ENCODE measurements at places on chromosomes 7 and 10.

- DNase-seq = no peak
Measured at GRCh38 chr7:134966691-134967090, 19.6 kb upstream of the AGBL3 start.

DNA sequence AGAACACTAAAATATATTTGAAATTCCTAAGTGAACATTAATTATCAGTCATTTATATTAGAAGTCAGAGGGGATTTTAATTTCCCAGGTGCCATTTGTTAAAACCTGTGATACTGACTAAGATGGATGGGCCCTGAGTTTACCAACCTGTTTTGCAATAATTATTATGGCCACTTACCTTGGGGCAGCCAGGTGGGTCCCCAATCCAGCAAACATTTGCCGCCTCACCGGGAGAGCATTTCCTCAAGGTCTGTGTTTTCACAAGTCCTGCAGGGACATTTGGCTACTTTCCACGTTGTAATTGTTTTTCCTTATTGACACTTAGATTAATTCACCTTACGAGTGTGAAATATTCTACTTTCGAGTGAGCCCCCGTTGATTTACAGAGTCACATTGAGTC is 251.2 kb upstream of the PPP2R2D start:
- no peak for DNase-seq

DNA sequence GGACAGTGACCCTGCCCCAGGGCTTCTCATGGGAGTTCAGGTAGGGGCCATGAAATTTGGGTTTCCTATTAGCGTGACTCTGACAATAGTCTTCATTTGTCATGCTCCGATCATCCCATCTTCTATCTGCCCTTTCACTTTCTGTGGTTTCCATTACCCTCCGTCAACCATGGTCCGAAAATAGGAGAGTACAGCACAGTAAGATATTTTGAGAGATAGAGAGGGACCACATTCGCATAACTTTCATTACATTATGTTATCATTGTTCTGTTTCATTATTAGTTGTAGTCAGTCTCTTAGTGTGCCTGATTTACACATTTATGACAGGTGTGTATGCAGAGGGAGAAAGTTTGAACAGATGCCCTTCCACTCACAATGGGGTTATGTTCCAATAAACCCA is 649.2 kb downstream of the SDK1 start:
- DNase-seq = no peak

DNA sequence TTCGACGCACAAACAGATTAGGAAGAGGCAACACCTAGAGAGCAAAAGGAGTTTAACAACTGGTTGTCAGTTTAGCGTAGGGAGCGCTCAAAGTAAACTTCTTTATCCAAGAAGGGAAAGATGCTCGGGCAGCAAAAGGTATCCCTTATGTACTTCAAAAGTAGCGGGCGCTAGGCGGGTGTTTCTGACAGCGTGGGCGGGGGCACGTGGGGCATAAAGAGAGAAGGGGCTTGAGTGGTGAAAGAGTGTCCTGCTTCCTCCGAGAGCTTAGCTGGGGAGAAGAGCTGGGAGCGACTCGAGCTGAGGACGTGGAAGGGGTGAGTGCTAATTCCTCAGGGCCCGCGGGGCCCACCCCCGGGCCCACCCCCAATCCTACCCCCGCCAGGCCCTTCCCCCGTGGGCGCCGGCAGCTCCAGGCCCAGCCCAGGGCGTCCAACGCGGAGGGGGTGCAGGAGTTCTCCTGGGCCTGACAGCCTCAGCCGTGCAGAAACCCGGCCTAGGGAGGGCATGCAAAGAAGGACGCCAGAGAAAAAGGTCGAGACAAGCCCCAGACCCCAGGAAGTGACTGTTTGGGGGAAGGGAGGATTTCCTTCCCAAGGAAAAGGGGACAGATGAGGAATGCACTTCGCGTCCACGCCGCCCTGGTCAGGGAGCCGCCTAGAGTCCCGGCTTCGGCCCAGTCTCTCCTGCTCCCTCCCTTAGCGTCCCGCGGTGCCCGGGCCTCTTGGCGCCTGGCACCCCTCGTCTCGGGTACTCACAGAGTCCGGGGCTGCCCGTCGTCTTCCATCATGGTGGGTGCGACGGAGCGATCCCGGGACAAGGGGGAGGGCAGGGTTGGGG is 868 bp downstream of the TIAL1 start:
- peak; percentile 55 for DNase-seq

- no peak for DNase-seq
Measured at GRCh38 chr10:130363051-130363450, 226.9 kb downstream of the GLRX3 start.

GRCh38 chr7:129535896-129536295 is 33.6 kb downstream of the SMKR1 start:
- no peak for DNase-seq

GRCh38 chr7:140983802-140984201 is 30.9 kb downstream of the MRPS33 start:
- peak; percentile 59 for DNase-seq

GRCh38 chr7:123755338-123755737 is 6.5 kb upstream of the WASL start:
- DNase-seq = no peak

- no peak for DNase-seq
Measured at GRCh38 chr7:143429770-143430698, 13.2 kb upstream of the TAS2R60 start.

- no peak for DNase-seq
Measured at GRCh38 chr10:17425584-17426262, 28.7 kb downstream of the ST8SIA6 start.

GRCh38 chr7:156638443-156639077 is 2.0 kb upstream of the RNF32 start:
- no peak for DNase-seq

GRCh38 chr7:75644589-75644988 is 94.2 kb downstream of the HIP1 start:
- DNase-seq = no peak

DNA sequence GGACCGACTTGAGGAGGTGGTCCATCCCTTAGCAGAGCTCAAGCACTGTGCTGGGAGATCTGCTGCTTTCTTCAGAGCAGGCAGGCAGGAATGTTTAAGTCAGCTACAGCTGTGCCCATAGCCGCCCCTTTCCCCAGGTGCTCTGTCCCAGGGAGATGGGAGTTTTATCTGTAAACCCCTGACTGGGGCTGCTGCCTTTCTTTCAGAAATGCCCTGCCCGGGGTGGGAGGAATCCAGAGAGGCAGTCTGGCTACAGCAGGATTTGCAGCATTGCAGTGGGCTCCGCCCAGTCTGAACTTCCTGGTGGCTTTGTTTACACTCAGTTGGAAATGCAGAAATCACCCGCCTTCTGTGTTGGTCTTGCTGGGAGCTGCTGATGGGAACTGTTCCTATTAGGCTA is 51.2 kb upstream of the SEMA3A start:
- DNase-seq = no peak

DNA sequence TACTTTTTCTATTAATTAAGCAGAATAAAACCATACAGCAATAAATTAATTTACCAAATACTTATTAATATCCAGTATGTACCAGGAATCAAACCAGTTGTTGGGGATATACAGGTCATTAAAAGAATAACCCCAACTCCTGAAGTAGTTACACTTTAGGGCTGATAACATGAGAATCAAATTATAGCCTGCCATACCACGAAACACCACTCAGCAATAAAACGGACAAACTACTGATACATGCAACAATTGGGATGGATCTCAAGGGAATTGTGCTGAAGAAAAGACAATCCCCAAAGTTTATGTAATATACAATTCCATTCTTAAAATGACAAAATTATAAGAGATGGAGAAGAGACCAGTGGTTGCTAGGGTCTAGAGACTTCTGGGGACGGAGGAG is 22.7 kb downstream of the MCMBP start:
- DNase-seq = no peak

GRCh38 chr10:122343135-122343800 is 31.2 kb upstream of the PLEKHA1 start:
- DNase-seq = no peak

- DNase-seq = peak; percentile 5
Measured at GRCh38 chr7:159136013-159136412, 8.7 kb downstream of the VIPR2 start.

GRCh38 chr7:116161728-116162127 is 48.6 kb upstream of the TES start:
- DNase-seq = no peak

- DNase-seq = no peak
Measured at GRCh38 chr10:133379801-133380666, 972 bp downstream of the PAOX start.

GRCh38 chr7:8601121-8601520 is 167.7 kb downstream of the NXPH1 start:
- no peak for DNase-seq

DNA sequence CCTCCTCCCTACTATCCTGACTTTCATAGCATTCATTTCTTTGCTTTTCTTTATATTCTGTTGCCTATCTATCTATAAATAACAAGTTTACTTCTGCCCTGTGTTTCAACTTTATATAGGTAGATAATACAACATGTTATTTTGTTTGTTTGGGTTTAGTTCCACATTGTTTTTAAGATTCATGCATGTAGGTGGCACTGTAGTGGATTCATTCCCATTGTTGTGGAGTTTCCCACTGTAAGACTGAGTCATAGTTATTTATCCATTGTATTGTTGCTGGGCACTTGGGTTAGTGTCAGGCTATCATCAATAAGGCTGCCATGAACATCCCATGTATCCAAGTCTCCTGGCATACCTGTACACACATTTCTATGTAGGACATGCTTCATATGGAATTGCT is 127.7 kb downstream of the ARHGAP22 start:
- no peak for DNase-seq

- peak; percentile 98 for DNase-seq
Measured at GRCh38 chr7:15219758-15220157, 317.2 kb upstream of the DGKB start.

DNA sequence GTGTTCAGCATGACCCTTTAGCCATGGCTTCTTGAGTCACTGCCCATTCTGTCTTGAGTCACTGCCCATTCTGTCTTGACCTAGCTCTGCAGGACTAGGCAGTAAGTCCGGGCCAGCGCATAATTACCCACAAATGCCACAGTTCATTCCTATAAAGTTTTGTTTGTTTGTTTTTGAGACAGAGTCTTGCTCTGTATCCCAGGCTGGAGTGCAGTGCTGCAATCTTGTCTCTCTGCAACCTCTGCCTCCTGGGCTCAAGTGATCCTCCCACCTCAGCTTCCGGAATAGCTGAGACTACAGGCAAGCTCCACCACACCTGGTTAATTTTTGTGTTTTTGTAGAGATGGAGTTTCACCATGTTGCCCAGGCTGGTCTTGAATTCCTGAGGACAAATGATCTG is 32.7 kb upstream of the TARP start:
- DNase-seq = no peak

- peak; percentile 89 for DNase-seq
Measured at GRCh38 chr7:69708857-69709256, 110.6 kb downstream of the AUTS2 start.

DNA sequence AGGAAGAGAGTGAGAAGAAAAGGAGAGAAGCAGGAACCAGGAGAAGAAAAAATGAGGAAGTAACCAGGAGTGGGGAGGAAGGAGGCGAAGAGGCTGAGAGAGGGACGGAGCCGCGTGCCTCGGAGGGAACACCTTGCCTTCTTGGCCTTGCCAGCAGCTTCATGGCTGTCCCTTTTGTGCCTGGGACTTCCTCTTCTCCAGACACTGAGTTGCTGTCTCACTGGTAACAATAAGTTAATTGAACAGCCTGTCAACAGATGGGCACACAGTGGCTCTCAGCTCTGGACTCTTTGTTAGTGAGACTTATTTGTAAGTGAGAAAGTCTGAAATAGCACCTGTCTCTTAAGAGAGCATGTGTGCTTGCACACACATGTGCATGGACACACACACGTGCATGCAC is 83.2 kb downstream of the GATA3 start:
- no peak for DNase-seq

DNA sequence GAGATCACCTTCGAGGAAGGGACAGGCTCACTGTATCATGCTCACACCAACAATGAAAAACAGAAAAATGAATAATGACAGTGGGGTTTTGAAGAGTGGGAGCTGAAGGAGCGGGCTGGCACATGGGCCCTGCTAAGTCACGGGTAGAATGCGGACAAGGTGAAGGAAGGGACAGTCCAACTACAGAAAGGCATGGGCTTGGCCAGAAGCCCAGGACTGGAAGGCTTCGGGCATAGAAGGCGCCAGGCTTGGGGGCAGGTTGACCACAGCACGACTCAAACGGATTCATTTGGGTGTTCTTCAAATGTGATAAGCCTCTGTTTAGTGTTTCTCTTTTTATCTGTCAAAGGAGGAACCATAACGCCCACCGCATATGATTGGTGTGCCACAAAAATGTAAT is 509.5 kb downstream of the CCSER2 start:
- DNase-seq = no peak

DNA sequence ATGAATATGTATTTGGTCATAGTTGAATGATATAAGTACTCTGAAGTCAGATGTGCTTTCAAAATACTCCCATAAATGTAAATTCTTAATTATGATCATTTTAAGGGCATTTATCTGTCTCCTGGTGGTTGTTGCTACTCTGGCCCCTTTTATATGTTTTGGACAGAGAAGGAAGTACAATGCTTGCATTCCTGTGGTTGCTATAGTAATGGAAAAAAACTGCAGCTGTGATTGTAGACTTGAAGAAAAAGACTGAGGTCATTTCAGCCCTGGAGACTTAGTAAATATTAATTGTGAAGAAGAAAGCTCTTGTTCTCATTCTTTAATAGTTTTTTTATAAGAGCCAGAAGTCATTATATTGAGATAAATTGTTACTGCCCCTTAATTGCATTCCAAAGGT is 70.2 kb upstream of the FERD3L start:
- DNase-seq = no peak

DNA sequence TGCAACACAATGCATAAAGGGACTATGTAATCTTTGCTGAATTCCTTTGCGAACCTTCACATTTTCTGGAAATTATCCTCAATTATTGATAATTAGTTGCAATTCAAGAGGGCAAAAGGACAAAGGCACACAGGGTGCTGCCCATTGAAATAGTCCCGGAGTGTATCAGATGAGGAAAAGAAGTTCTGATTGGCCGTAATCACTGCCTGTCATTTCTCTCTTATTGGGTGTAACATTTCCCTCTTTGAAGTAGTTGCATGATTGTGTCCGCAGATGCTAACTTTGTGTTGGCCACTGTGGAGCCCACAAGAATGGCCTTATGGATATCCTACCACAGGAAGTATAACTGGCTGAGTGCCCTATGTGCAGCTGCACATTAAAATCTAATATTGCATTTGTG is 35.1 kb upstream of the TAS2R16 start:
- no peak for DNase-seq
